ENCODE measurements at places on chromosomes 3 and 15. TPM values are rescaled to one million over a fixed set of nuclear protein-coding genes. Genes with fewer than 3 reads are reported as not detected.

Gene NLGN1
- not detected for polyA plus RNA-seq

Gene ZWILCH
- polyA plus RNA-seq = 11.4 TPM

Gene LRTM1
- polyA plus RNA-seq = 142 TPM

Gene TM6SF1
- polyA plus RNA-seq = 77.5 TPM

Gene CLDN16
- polyA plus RNA-seq = 0.37 TPM

Gene LRRC49
- 5.4 TPM for polyA plus RNA-seq

Gene CHST13
- 0.18 TPM for polyA plus RNA-seq

Gene USP4
- 42.4 TPM for polyA plus RNA-seq

Gene SLC9C1
- polyA plus RNA-seq = 0.85 TPM

Gene PLA2G4E
- polyA plus RNA-seq = 1.6 TPM

Gene CDHR4
- not detected for polyA plus RNA-seq

Gene GHSR
- not detected for polyA plus RNA-seq

Gene DNAH1
- polyA plus RNA-seq = 3.0 TPM

Gene CD96
- 0.60 TPM for polyA plus RNA-seq

Gene TTC23
- polyA plus RNA-seq = 21.1 TPM

Gene CCDC80
- polyA plus RNA-seq = 69.8 TPM

Gene EPHA6
- polyA plus RNA-seq = 0.24 TPM

Gene CFAP20DC
- 1.7 TPM for polyA plus RNA-seq

Gene OIP5
- polyA plus RNA-seq = 2.6 TPM

Gene KLHL6
- polyA plus RNA-seq = not detected

Gene LYZL4
- polyA plus RNA-seq = not detected

Gene MRPL47
- polyA plus RNA-seq = 46.3 TPM

Gene CD200R1L
- not detected for polyA plus RNA-seq

Gene CLDN11
- polyA plus RNA-seq = 1.8 TPM

Gene CPNE9
- not detected for polyA plus RNA-seq

Gene GPR87
- not detected for polyA plus RNA-seq

Gene TM4SF1
- 41.0 TPM for polyA plus RNA-seq

Gene SLC38A3
- 4.3 TPM for polyA plus RNA-seq

Gene CPLX3
- not detected for polyA plus RNA-seq

Gene SLC25A26
- polyA plus RNA-seq = 32.9 TPM

Gene PXK
- 25.3 TPM for polyA plus RNA-seq

Gene SLC25A20
- 17.2 TPM for polyA plus RNA-seq

Gene RBMS3
- polyA plus RNA-seq = 31.2 TPM

Gene RAB11A
- polyA plus RNA-seq = 176 TPM

Gene CCR9
- not detected for polyA plus RNA-seq

Gene ZNF385D
- polyA plus RNA-seq = 23.1 TPM

Gene MAGEF1
- 66.8 TPM for polyA plus RNA-seq

Gene HRG
- polyA plus RNA-seq = not detected

Gene KLF13
- polyA plus RNA-seq = 38.8 TPM

Gene TNFAIP8L3
- polyA plus RNA-seq = 5.8 TPM

Gene IGSF11
- polyA plus RNA-seq = 3.5 TPM

Gene DAPK2
- 3.9 TPM for polyA plus RNA-seq

Gene NOX5
- polyA plus RNA-seq = 0.39 TPM

Gene EFHB
- 1.6 TPM for polyA plus RNA-seq

Gene SLC6A1
- 7.3 TPM for polyA plus RNA-seq

Gene CIAO2A
- 48.7 TPM for polyA plus RNA-seq

Gene PLXND1
- polyA plus RNA-seq = 118 TPM

Gene CMTM8
- polyA plus RNA-seq = 4.0 TPM

Gene GNB4
- polyA plus RNA-seq = 37.2 TPM

Gene RASSF1
- not detected for polyA plus RNA-seq

Gene C15orf40
- polyA plus RNA-seq = 14.6 TPM

Measured in muscle of arm (tissue), 14 donors.